ENCODE measurements at places on chromosomes 4 and X.

DNA sequence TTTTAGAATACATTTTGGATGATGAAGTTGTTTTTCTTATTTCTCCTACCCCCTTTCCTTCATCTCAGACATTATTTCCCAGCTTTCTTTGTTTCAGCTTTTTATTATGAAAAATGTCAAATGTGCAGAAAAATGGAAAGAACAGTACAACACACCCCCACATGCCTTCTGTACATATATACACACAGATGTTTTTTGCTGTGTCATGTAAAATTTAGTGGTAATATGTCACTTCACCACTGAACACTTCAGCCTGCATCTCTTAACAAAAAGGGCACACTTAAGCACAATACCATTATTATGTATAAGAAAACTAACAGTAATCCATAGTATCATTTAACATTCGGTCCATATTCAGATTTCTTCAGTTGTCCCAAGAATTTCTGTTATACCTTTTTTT, 37.8 kb downstream of the OCRL start:
- no peak for DNase-seq

- DNase-seq, result no peak
Measured at GRCh38 chrX:20727447-20727846, 460.7 kb upstream of the RPS6KA3 start.

GRCh38 chrX:63281465-63281864, 69.7 kb downstream of the SPIN4 start:
- no peak for DNase-seq

- DNase-seq, result no peak
Measured at GRCh38 chr4:176726803-176727202, 65.9 kb downstream of the VEGFC start.

GRCh38 chr4:126610933-126611332, 1021.8 kb upstream of the INTU start:
- no peak for DNase-seq

DNA sequence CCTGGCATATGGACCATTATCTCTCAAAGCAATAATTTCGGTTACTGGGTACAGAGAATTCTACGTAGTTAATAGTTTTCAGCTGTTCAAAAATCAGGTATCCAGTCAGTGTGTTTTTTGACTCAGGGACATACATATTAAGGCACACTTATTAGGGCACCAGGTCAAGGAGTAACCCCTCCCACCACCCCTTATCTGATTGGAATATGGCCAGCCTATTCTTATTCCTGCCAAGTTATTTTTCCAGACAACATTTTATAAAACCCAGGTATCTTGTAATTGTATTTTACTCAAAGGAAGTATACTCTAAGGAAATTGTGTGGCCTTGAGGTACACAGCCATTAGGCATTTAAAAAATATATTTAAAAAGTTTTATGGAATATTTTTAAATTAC, 4.3 kb downstream of the ZFX start:
- DNase-seq, result no peak

All from NCI-H524 (cell line).